ENCODE measurements at places on chromosomes 6 and 20. TPM values are rescaled to one million over a fixed set of nuclear protein-coding genes. Genes with fewer than 3 reads are reported as not detected.

DNA sequence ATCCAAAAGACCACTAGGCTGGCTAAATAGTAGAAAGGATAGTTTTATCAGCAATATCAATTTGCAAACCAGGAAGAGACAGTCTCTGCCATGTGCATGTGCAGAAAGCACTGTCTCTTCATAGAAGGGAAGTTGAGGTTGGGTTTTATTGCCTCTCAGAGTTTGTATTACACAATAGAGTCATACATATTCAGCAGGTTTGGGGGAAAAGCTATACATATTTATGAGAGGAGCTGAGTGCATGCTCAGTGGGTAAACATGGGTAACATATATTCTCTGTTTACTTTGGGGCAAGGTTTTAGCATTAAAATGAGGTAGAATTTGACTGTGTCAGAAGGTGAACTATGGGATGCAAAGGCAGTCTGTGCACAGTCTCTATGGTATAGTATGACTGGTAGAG, 14.9 kb downstream of the TMEM170B start:
- no peak for DNase-seq

DNA sequence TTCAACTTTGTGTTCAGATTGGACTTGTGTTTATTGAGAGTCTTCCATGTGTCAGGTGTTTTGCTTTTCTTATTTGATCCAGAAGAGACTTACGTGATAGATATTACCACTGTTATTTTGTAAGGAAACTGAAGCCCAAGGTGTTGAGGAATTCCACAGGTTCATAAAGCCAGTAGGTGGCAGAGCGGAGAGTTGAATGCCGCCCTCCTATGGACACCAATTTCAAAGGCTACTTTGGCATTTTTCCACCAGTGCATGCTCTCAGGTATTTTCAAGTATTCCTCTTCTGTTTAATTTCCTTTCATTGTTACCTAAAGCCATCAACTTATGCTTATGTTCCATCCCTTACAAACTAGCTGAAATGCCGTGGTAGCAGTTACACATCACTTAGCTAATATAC, 14.0 kb upstream of the COL10A1 start:
- no peak for DNase-seq

DNA sequence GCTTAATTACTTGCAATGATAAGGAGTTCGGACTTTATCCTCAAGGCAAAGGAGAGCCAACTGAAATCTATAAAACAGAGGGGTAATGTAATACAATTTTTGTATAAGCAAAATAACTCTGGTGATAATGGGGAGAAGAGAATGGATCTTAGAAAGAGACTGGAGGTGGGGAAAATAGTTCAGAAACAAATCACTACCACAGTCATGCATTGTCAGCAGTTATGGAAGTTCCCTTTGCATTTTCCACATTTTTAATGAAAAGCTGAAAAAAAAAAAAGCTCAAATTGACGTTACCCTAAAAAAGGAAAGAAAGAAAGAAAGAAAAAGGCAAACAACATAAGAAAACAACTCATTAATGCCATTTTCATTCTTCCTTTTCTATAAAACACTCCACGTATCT, 337.6 kb upstream of the HSF2 start:
- DNase-seq = no peak

DNA sequence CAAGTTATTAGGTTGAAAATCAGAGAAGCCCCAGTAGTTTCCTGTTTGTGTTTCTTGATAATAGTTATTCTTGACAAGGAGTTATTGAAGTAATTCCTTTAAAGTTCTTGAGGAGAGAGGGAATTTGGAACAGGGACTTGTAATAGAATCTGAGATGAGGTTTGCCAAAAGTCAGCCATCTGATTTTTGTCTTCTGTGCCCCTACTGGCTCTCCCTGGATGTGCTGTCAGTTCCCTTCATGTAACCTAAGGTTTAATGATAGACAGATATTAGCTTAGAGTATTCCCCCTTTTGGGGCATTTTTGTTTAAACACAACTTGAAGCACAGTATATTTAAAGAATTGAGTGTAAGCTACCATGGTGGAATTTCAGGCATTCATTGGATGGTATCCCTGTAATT, 71.4 kb downstream of the CARMIL1 start:
- no peak for DNase-seq

DNA sequence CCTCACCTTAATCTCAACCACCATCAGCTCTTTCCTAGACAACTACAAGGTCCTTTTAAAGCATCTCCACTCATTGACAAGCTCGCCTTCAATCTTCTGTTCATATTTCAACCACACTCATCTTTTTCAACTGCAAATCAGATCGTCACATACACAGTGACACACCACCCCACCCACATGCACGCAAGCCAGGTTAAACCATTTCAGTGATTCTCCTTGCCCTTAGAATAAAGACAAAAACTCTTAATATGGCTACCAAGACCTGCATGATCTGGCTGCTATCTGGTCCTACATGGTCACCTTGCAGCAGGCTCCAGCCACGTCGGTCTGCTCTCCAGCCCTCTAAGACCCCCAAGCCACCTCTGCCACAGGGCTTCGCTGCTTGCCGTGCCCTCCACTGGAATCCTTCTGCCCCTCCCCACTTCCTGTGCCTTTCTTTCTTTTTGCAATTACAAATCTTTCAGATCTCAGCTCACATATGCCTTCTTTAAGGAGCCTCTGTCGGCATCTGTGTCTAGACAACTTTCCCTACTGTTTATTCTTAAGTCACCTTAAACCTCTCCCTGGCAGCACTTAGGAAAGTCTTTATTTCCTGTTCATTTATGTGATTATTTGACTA, 507.3 kb upstream of the ARID1B start:
- DNase-seq = no peak

- peak; percentile 81 for DNase-seq
These were observed 70.6 kb upstream of the DST start for GRCh38 chr6:56713254-56713672.

- no peak for DNase-seq
These were observed 49.3 kb downstream of the RALY start for GRCh38 chr20:34043025-34043424.

ADGRG6 gene
- total RNA-seq = 0.68 TPM

DNA sequence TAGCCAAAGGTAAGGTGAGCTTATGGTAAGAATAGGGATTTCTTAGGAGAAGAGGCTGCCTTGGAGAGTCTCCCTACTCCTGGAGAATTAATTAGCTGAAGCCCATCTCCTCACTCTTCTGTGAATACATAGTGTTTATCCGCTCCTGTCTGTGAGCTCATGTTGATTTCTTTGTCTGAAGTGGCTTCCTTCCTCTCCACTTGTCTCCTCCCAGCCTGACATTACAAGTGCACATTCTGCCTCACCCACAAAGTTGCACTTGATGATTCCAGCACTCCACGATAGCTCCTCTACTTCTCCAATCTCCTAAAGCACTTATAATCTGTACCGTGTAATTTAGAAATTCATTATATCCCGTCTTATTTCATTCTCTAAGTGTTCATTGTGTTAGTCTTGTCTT, 287.2 kb downstream of the QKI start:
- no peak for DNase-seq

DNA sequence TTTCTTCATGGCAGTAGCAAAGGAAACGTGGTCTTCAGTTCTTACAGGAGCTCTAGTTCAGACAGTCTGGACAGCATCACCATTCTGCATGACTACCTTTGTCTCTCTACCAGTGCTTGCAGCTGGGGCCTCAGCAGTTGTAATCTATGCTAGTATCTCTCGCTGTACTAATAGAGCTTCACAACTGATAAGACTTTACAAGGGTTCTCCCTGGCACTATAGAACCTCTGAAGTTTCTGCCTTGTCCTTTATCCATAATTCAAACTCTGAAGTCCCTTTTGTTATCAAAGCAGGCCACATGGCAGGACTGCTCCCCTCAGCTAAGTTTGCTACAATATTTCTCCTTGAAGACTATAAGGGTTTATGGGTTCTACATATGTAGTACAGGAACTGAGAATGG, 842.1 kb upstream of the ADGRB3 start:
- no peak for DNase-seq

GRCh38 chr20:50541606-50542041, 31.4 kb downstream of the PTPN1 start:
- no peak for DNase-seq

- peak; percentile 9 for DNase-seq
These were observed 162.2 kb downstream of the GJA1 start for GRCh38 chr6:121597654-121598053.

SAMD5 gene
- 2.1 TPM for total RNA-seq

TGM3 gene
- total RNA-seq = not detected

- DNase-seq = no peak
These were observed 193.1 kb downstream of the NRN1 start for GRCh38 chr6:5813625-5814027.

DNA sequence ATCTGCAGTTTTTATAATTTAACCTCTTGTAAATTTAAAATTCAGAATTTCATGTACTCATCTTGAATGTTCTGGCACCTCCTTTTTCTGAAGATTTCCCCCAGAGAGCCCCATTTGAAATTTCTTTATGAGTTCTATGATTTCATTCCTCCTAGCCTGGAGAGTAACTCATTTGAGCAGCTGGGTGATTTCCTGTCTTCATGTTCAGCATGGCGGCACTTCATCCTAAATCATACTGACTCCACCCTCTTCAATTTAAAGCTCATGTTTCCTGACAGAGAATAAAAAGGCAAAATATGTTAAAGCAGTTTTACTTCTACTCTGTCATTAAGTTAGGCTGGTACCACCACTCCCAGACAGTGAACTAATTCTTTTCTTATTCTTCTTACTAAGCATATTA, 250.9 kb upstream of the POU3F2 start:
- DNase-seq = no peak

DNA sequence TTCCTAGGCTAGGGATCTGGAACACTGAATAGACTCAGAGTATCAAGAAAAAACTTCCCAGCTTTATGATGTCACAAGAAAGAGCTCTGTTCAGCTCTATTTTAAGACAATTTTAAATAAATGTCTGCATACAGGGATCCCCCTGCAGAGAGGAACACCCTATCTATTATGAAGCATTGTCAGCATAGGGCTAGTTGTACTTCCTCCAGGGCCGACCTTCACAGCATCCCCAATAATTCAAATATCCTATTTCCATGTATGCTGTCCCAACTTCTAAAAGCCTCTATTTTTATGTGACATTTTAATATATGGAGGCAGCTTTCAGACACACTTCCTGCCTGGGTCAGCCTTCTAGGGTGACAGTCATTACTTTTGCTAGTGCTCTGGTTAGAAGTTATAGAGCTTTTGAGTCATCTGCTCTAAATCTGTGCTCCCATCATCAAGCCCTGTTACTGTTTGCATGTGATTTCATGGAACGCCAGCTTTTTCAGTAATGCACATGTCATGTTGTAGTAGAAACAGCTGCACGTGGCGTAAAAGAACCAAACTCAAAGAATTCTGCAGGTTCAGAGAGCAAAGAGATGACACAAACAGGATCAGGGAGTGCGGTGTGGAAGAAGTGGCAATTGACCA, 189.2 kb downstream of the ADGB start:
- no peak for DNase-seq

DNA sequence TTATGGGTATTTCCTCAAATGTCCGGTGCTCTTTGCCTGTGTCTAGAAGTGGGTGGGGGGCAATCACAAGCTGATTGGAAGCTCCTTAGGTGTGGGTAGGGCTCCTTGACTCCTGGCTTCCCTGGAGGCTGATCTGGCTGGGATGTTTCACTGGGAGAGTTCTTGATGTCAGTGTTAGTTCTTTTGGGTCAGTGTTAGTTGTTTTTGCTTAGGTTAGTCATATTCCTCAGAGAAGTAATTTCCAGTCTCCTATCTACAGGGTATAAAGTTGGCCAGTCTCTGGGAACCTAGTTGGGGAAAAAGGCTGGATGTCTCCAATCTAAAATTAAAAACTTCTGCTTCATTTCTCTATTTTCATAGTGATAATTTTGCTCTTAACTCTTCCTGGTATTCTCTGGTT, 23.6 kb downstream of the CDC5L start:
- DNase-seq = no peak

POLR1C gene
- total RNA-seq = 63.8 TPM

BANF2 gene
- total RNA-seq = not detected

AVP gene
- total RNA-seq = not detected

DNA sequence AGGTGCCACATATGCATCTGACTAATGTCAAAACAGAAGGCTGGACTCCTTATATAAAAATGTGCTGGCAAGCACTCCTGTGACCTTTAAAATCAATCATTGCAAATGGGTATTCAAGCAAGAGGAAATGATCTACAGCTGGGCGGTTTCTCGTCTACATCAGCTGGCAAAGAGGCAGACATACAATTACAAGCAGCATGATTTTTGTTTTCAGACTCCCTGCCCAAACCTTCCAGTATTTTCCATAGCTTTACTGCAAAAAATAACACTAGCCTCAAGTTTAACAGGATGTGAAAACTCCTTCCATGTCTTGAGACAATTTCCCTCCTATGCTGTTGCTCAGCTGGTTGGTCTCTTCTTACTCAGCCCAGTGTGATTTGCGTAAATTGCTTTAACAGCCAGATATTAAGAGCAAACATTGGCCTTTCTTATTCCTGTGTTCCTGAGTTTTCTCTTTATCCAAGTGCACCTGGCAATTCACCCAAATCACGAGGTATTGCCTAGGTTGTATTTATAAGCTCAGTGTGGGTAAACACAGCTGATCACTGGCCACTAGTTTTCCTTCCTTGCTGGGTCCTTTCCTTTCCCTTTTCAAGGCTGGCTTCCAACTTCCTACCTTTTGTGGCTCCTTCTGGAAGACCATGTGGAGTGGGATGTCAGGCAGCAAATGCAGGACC, 130.4 kb downstream of the MOXD1 start:
- DNase-seq = no peak

IMPG1 gene
- 0.14 TPM for total RNA-seq

ZDHHC14 gene
- total RNA-seq = 0.78 TPM

PKIB gene
- total RNA-seq = 5.2 TPM

DNA sequence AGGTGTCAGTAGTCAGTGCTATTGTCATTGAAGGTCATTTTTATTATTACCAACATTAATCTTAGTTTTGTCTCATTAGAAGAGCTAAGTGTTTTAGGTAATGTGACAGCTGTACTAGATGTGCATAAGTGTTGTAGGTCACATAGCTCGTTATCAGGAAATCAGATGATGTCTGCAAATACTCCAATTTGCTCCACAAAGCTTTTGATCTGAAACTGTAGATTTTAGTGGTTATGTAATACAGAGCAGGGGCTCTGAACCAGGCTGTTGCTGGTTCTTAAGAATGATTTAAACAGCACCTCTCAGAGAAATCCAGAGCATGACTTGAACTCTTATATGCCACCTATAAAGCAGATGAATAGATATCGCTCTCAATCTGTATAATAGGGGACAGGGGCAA, 2.5 kb downstream of the IL17F start:
- DNase-seq = no peak

DNA sequence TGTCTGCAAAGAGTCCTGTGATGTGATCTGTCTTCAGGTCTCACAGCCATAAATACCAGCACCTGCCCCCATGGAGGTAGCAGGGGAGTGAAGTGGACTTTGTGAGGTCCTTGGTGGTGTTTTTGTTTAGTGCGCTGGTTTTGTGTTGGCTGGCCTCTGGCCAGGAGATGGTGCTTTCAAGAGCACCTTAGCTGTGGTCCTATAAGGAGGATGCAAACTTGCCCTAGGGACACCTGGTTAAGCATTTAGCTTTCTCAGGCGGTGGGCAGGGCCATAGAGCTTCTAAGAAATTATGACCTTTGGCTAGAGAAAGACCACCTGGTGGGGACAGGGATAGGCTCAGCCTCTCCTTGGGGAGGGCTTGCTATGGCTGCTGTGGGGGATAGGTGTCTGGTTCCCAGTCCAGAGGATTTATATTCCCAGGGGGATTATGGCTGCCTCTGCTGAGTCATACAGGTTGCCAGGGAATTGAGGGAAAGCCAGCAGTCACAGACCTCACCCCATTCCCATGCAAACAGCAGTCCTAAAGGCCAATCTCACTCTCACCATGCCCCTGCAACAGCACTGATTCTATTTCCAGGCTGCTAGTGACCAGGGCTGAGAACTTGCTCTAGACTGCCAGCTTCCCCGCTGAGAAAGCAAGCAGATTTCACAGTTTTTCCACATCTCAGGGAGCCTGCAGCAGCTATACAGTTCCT, 259.3 kb downstream of the TFAP2B start:
- DNase-seq = peak; percentile 10

TBXT gene
- total RNA-seq = not detected

RIPOR3 gene
- total RNA-seq = 0.14 TPM
